ENCODE measurements at places on chromosomes 1 and 21.

GRCh38 chr1:163758977-163759670 is 437.4 kb downstream of the NUF2 start:
- no peak for DNase-seq

GRCh38 chr1:65344171-65344814 is 35.0 kb downstream of the DNAJC6 start:
- DNase-seq = no peak

- no peak for DNase-seq
These were observed 145.9 kb downstream of the CNIH3 start for GRCh38 chr1:224762046-224762445.

DNA sequence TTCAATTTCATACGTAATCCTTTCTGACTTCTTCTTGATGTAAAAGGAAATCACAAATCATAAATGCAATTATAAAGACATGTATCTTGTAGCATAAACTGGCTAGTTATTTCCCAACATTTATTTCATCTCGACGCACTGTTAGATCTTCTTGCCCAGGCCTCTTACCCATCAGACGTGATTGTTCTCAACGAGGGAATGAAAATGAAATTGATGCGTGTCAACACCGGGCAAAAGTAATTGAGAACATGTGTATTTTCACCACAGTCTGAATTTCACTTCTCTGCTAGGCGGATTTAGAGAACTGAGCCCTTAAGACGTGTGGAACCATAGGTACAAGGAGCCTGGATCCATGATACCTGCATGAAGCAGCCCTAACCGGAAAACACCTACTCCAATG is 519.7 kb downstream of the KCNT2 start:
- DNase-seq = no peak

GRCh38 chr1:55635856-55636255 is 420.7 kb upstream of the USP24 start:
- peak; percentile 33 for DNase-seq

- no peak for DNase-seq
These were observed 21.3 kb downstream of the SLC44A5 start for GRCh38 chr1:75589637-75590036.

DNA sequence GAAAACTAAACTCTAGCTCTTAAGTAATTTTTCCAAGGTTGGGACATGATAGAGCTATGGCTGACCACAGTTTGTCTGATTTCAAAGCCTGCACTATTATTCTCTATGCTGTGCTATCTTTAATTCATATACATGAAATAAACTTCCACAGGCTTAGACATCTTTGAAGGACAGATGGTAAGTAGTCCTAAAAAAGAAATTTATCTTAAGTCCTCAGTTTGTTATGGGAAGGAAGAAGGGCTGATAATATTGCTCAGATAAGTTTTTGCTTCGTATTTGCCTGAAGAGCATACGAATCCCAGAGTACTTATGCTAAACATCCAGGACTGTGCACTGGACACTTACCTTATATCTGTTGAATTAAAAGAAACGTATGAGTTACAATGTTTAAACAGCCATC is 39.6 kb downstream of the VCAM1 start:
- DNase-seq = no peak

GRCh38 chr1:96416111-96416595 is 305.4 kb upstream of the PTBP2 start:
- DNase-seq = peak; percentile 84

- no peak for DNase-seq
These were observed 30.8 kb upstream of the PLCH2 start for GRCh38 chr1:2445162-2445822.

DNA sequence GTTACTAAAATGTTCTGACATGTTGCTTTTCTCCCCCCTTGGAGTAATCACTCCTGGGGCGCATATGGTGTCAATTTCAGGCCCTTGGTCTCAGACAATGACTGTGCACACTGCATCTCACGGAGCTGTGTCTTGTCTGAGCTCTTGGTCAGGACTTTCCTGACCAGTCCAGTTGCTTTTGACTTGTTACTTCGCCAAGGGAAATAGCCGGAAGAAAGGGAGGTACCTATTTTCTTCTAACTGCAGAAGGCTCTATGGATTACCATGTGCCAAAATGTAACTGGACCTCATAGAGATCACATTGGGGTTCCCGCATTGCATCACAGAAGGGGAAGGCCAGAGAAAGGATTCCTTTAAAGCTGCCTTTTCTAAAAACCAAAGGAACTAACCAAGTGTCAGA is 68.6 kb downstream of the SPAG17 start:
- peak; percentile 54 for DNase-seq

GRCh38 chr1:148363439-148363810 is 119.7 kb downstream of the PPIAL4G start:
- DNase-seq = no peak

DNA sequence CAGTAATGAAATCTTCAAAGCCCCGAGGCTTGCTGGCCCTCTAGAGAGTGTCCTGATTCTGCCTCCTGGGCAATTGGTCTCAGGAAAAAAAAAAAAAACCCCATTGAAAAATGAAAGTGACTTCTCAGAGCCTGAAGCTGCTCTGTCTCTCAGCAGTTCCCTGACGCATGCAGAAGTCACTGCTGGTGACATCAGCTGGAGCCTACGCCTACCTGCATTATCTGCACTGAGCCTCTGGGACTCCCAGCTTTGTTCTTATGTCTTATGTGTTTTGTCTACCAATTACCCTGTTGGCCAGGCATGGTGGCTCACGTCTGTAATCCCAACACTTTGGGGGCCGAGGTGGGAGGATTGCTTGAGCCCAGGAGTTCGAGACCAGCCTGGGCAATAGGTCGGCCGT is 10.1 kb upstream of the SLC25A33 start:
- DNase-seq = peak; percentile 47

- no peak for DNase-seq
These were observed 149.4 kb downstream of the TIAM1 start for GRCh38 chr21:31194510-31195293.

- DNase-seq = peak; percentile 77
These were observed 95.3 kb downstream of the ABCA4 start for GRCh38 chr1:94025383-94026340.

DNA sequence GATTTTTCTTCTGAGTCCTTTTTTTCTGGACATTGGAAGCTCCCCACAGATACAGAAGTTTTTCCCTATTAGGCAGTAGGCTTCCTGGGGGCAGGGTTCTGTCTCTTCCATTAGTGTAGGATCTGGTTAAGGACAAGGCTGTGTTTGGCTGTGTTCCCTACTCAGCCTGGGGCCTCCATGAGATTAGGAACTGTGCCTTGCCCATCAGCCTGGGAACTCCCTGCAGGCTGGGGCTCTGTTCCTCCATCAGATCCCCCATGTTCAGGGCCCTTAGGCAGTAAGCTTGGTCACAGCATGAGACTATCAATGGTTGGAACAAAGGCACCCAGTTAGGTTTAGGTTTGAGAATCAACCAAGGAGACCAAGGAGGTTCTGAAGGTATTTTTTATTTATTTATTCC is 22.7 kb downstream of the NAV1 start:
- DNase-seq = no peak

DNA sequence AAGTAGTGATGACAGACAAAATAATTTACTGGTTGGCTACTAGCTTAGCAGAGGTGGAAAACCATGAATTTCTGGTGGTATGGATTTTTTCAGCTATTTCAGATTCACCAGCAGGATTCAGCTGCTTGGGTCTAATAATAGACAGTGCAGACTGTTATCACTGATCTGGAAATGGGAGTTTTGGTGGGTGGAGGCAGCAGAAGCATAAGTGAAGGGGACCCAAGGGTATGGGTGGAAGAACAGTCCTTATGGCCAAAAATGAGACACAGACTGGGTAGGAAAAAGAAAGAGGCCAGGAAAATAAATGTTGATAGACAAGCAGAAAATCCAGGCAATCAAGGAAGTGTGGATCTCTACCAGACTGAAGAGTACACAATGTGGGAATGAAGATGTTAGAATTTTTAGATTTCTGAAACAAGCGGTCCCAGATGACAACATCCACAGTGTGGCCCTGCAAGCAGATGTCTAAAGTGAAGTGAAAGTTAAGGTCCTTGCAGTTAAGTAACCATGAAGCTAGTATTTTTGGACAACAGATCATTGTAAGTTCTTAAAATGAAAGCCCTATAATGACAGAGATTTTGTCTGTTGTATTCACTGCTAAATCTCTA is 24.7 kb downstream of the LYST start:
- DNase-seq = no peak

All from GM03348 (cell line).